ENCODE measurements at places on chromosomes 5 and 9.

GRCh38 chr5:150323092-150323491, 20.4 kb upstream of the ARSI start:
- DNase-seq: no peak

DNA sequence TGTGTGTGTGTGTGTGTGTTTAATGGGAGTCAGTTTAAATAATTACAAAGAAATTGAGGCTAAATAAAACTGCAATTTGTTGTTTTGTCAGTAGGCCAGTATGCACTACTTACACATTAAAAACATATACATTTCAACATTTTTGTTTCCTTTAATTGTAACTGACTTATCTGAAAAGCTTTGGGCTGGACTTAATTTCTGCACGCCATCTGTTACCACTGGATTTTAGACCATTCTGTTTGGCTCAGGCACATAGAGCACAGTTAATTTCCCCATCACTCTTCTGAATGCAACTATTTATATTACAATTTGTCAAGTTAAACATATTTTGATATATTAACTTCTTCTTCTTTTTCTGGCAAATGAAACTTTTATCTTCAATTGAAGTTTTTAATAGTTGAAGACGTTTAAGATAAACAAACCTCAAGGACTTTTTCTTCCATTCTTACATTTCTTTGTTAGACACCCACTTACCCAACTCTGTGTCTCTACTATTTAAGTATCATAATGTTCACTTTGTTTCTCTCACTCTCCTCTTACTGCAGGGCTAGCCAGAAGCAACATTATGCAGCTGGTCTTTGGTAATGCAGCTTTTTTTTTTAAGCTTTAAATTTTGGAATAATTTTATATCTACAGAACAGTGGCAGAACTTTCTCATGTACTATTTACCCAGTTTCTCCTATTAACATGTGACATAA, 253.4 kb upstream of the ANKH start:
- no peak for DNase-seq

- DNase-seq: no peak
Measured at GRCh38 chr5:96931605-96932004, 4.3 kb upstream of the LNPEP start.

- no peak for DNase-seq
Measured at GRCh38 chr9:78044189-78044588, 12.6 kb upstream of the GNAQ start.

DNA sequence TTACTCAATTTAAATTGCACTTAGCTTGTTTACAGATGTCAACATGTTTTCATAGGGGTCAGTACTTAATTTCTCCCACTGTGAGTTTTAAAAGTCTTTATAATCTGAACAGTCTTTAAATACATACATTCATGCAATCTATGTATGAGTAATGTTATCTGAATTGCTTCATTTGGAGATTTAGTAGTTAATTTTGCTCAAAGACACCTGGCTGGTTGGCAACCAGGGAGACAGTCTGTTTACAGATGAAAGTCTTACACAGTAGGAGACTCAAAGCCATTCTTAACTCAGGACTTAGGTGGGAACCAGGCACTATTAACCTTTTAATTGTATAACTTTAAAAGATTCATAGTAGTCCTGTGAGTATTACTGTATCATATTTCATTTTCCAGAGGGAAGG, 29.3 kb downstream of the DAB2 start:
- DNase-seq: no peak

DNA sequence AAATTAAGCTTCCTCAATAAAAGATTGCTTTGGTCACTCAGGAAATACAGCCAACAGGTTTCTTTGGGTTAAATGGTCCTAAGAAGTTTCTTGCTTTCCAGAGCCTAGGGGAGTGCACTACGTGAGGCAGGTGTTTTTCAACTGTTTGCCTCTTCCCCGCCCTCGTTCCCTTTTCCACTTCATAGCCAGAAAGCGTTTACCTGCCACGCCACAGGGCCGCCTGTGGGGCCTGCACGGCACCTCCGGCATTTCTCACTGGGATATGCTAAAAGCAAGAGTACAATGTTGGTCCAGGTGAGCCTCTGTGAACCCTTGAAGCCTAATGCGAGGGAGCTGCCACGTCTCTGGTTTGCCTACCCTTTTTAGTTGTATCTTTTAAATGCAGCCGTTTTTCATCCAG, 167.6 kb upstream of the OTULINL start:
- DNase-seq: no peak

Measured in stimulated activated CD4-positive, alpha-beta T cell treated with anti-CD3 and anti-CD28 coated beads, Interleukin-15, amount 100 ng/mL, for 1 hour (primary cell).